ENCODE measurements at places on chromosomes 16 and 17.

GRCh38 chr17:65103431-65103830 lies 33.7 kb upstream of the RGS9 start:
- DNase-seq: no peak

DNA sequence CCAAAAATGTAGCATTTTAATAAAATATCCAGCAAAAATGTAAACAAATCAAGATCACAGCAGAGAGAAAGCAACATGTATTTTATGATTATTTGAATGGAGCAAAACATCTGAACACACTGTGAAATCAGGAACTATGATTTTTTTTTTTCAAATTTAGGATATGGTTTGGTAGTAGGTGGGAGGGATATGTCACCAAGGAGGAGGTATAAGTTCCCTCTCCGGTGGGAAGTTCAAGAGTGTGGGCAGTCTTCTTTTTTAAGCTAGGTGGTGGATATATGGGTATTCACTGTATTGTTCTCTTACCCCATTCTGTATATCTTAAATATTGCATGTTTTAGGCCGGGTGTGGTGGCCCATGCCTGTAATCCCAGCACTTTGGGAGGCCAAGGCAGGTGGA lies 10.2 kb downstream of the CDR2 start:
- DNase-seq: no peak

GRCh38 chr17:14212401-14212800 lies 24.3 kb downstream of the CDRT15 start:
- DNase-seq: no peak

DNA sequence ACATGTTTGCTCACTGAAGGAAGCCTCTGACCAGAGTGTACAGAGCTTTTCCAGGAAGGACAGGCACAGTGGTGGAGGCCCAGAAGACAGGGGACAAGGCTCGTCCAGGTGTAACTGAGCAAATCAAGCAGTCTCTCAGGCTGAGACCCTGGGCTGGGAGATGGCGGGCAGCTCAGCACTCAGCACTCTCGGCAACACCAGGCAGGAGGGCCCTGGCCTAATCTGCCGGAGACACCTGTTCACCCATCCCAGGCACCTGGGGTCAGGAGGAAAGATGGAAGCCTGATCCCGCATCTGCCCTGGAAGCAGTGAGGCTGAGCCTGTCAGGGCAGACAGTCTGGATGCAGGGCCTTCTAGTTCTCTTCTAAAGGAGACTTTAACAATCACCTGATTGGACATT lies 4.8 kb downstream of the RASL10B start:
- no peak for DNase-seq

DNA sequence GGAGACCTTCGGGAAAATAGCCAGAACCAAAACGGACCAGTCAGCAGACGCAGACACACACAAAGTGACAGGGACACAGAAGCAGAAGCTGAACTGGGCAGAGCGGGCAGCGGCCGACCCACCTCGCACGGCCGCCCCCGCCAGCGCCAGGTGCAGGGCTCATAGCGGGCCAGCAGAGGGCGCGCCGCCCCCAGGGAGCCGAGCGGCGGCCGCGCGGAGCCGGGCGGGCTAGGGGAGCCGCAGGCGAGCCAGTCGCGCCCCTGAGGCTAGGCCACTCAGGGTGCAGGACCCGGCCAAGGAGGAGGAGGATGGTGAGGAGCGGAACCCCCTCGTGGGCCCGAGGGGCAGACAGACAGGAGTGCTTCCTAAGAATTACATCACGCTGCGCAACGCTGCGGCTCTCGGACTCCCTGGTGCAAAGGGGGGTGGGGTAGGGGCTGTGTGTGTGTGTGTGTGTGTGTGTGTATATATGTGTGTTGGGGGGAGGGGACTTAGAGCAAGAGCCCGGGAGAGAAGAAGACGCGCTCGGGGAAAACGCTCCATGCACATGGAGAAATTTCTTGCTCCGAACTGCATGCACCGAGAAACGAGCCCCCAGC lies 913 bp upstream of the NOG start:
- peak; percentile 56 for DNase-seq

DNA sequence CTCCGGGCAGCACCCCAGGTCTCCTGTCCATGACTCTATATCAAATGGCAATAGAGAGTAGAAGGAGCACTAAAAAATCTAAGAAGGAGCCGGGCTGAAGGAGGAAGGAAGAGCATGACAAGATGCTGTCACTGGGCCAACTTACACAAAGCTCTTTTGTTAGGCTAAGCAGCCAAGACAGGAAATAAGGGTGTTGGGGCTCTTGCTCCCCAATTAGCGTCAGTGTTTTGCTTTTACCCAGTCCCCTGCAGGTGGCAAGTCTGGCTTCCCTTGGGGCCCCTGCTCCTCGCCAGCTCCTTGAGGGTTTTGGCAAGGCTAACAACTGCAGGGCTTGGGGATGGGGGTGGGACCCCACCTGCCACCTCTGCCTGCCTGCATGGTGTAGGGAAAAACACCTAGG lies 120.5 kb downstream of the CCT6B start:
- DNase-seq: no peak

GRCh38 chr17:57521606-57522005 lies 223.5 kb downstream of the CCDC182 start:
- no peak for DNase-seq

- DNase-seq: peak; percentile 32
These were observed 858 bp downstream of the MMD start for GRCh38 chr17:55420776-55421178.

All from stimulated activated CD4-positive, alpha-beta T cell treated with anti-CD3 and anti-CD28 coated beads, Interleukin-1b, Interleukin-23, amount 100 ng/mL, for 4 hours (primary cell).